ENCODE measurements at places on chromosomes 7 and 10.

- no peak for DNase-seq
These were observed 5.4 kb downstream of the SUV39H2 start for GRCh38 chr10:14884082-14884481.

- no peak for DNase-seq
These were observed 56.0 kb downstream of the CSGALNACT2 start for GRCh38 chr10:43194266-43194665.

DNA sequence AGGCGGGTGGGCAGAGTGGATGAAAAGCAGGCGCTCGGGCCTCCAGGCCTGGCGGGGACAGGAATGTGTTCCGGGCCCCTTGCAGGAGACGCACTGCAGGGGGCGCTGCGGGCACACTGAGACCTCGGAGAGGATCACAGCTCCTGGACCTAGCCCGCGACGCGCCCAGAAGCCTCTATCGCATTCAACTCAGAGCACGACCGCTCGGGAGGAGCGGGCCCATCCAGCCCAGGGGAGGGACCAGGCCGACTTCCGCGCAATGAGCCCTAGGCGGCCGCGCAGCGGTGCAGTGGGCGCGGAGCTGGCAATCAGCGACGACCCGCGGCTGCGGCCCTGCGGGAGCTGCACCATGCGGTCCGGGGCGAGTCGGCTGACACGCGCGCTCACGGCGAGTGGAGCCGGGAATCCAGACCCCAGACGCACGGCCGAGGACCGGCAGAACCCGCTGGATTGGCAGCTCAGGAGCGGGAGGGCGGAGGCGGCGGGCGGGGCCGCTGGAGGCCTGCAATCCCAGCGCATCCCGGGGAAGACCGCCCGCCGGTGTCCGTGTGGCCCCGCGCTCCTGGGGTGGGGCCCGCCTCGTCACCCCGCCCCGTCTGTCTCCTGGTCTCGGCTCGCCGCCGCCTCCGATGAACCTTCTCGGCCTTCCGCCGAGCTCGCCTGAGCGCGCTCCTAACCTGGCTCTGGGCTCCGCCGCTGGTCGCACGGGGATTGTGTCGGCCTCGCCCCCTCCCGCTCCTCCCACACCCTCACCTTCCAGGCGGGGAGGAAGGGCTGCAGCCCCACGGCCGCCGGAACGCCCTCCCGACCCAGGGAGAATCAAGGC is 33.5 kb upstream of the GRID1 start:
- peak; percentile 92 for DNase-seq

GRCh38 chr7:82230811-82231581 is 212.6 kb downstream of the CACNA2D1 start:
- DNase-seq: no peak

- no peak for DNase-seq
These were observed 19.0 kb downstream of the STEAP1 start for GRCh38 chr7:90173127-90173844.

DNA sequence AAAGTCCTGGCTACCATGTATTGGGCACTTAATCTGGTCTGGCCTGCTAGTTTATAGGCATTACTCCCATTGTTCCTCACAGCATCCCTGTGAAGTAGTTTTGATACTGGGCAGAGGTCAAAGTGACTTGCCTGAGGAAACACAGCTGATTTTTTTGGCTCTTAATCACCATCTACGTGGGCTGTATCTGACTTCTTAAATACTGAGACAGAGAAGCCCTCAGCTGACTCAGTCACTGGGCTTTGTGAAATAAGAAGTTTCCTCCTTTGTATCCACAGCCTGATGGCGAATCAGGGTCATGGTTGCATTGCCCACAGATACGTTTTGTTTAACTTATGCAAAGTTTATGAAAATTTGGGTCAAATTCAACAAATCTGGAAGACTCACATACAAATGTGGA is 13.2 kb downstream of the TACR2 start:
- no peak for DNase-seq

DNA sequence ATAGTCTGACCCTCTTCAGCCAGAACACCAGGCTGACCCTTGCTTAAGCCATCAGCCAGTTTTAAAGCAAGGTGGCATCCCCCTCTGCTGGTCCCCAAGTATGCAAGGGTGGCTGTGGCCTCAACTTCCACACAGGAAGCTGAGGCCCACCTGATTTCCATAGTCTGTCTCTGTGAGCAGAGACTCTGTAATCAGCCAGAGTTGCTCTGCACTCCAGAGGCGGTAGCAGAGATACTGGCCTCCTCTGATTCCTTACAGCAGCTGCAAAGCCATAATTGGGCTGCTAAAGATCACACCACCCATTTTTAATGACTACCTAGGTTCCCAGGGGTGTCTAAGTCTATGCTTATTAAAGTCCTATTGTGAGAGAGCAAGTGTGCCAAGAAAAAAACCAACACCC is 1.8 kb downstream of the PDAP1 start:
- DNase-seq: no peak

DNA sequence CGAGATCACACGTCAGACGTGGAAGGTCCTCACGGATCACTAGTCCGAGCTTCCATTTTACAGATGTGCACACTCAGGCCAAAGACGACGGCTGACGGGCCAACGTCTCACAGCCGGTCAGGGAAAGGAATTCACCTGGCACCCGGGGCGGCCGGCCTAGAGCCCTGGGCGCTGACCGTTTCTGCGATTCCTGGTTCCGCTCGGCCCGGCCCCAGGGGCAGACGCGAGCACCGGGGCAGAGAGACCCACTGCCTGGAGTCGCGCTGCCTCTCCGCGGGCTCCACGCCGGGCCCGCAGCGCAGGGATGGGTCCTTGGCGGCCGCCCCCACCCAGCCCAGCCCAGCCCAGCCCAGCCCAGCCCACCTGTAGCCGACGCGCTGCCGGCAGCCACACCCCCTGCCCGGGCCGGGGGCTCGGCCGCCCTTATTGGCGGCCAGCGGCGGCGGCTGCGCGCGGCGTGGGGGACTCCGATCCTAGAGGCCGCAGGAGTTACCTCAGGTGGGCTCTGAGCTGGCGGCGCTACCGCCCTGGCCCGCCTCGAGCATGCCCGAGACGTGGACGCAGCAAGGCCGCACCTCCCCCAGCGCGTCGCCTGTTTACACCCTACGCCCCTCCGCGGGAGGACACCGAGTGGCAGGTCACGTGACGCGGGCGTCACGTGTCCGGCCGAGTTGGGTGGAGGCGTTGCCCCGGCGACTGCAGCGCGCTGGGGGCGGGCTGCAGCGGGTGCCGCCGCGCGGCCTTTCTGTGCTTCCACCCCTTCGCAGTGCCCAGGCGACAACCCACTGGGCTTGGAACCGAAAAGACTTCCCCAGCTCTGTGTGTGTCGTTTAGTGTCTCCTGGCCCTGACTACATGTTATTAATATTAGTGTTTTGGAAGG is 78.1 kb downstream of the ZFAND4 start:
- DNase-seq: peak; percentile 95

- DNase-seq: no peak
These were observed 16.5 kb downstream of the NPFFR1 start for GRCh38 chr10:70267161-70267933.

DNA sequence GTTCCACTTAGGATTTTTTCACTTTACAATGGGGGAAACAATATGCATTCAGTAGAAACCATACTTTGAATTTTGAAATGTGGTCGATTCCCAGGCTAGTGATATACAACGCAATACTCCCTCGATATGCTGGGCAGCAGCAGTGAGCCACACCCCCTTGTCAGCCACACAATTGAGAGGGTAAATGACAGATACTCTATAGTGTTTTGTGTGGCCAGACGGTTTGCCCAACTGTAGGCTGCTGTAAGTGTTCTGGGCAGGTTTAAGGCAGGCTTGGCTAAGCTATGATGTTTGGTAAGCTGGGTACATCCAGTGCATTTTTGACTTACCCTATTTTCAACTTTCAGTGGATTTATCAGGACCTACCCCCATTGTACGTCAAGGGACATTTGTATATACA is 169.6 kb upstream of the KIAA1217 start:
- no peak for DNase-seq

- no peak for DNase-seq
These were observed 42.1 kb upstream of the IKZF1 start for GRCh38 chr7:50262446-50262845.

DNA sequence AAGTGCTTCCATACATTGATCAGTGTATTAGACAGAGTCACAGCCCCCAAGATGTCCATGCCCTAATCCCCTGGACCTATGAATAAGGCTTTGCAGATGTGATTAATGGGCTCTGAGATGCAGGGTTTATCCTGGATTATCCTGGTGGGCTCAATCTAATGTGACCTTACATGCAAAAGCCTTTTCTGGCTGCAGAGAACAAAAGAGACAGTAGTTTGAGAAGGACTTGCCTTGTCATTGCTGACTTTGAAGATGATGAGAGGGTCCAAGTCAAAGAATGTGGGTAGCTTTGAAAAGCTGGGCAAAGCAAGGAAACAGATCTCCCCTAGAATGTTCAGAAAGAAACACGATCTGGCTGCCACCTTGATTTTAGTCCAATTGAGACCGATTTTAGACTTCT is 238.7 kb downstream of the CCSER2 start:
- no peak for DNase-seq

DNA sequence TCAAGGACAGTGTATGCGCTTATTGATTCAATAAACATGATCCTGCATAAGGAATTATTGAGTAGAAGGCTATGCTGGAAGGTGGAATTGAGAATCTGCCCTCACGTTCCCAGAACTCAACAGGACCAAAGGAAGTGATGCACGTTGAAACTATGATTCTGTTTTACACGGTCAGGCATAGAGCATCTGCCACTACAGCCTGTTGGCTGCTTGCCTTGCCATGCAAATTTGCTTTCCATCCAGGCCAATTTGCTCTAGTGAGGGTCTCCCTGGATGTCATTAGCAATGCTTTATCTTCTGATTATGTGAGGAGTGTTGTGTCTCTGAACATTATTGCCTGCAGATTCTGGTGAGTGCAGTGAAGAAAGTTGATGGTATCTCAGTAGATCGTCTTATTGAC is 132.9 kb downstream of the ADRA2A start:
- peak; percentile 38 for DNase-seq

- DNase-seq: no peak
These were observed 211.9 kb downstream of the CXCL12 start for GRCh38 chr10:44172883-44173607.

GRCh38 chr10:13652860-13653259 is 66.1 kb downstream of the PRPF18 start:
- DNase-seq: no peak

DNA sequence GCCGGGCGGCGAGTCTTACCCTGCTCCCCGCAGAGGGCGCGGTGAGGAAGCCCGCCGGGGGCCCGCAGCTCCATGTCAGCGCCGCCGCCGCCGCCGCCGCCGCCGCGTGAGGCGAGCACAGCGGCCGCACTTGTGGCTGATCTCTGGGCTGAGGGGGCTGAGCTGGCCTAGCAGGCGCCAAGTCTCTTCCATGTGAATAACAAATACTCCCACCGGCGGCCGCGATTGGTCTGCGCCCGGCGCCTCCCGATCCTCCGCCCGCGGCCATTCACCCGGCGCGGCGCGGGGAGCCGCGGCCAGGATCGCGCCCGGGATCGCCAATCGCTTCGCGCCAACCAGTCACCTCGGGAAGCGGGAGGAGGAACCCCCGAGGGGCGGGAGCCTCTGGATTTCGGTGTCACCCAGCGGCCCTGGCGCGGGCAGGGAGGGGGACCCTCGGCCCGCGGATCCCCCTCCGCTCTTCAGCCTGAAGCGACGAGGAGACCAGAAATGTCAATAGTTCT is at the start of gene GRM8:
TSS of gene GRM8 (minus strand) at position 164 of the 503 bp plus-strand sequence.
- DNase-seq: peak; percentile 64

GRCh38 chr7:72017756-72018155 is 394.4 kb downstream of the CALN1 start:
- no peak for DNase-seq

GRCh38 chr7:32255036-32255435 is 184.8 kb upstream of the PDE1C start:
- DNase-seq: no peak

DNA sequence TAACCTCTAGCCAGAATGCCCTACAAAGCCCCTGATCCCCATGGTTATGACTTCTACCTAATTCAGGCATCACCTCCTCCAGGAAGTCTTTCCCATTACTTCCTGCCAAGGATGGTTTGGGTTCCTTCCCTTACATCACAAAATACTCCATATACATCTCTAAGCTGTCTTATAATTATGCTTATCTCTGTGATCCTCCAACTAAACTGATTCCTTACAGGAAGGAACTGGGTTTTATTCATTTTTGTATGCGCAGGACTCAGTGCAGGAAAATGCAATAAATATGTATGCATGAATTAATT is 41.3 kb downstream of the PIP4K2A start:
- no peak for DNase-seq

DNA sequence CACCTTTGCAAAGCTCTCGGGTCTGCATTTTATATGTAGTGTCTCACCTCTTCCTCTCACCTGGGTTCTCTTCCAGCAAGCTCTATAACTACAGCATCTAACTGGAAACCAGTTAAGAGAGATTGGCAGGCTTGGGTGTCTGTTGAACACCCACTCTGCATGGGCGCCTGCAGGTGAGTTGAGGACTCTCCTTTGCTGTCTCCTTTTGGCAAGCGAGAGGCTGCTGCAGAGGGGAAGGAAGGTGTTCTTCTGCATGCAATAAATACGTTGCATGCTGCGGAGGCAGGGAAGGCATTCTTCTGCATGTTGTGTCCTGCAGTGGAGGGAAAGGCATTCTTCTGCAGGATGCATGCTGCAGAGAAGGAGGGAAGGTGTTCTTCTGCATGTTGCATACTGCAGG is 81.4 kb upstream of the ADAM12 start:
- DNase-seq: no peak

DNA sequence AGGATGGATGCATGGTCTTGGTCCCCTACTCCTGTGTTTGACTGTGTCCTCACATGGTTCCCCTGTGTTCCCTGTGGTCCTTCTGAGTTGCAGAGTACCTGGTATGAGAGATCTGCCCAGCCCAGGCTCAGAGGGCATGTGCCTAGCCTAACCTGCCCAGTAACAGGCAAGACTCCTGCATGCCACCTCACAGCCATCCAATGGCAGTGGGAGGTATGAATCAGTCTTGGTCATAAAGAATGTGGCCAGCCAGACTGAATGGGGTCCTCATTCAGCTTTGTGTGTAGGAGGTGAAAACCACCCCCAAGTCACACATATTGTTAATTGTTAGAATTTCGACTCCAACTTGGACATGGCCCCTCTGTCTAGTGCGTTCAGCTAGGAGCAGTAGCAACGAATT is 17.2 kb upstream of the GPR158 start:
- no peak for DNase-seq

DNA sequence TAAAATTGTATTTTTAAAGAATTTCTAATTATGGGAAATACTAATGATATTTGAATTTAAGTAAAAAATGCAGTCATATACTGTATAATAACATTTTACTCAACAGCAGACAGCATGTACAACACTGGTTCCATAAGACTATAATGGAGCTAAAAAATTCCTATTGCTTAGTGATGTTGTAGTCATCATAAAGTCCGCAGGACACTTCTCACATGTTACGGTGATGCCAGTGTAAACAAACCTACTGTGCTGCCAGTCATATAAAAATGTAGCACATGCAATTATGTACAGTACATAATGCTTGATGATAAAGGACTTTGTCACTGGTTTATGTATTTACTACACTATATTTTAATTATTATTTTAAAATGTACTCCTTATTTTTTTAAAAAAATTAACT is 629.3 kb downstream of the IPMK start:
- DNase-seq: no peak
